PC-3 (cell line): ENCODE measurements at places on chromosomes 7 and 10. TPM values are rescaled to one million over a fixed set of nuclear protein-coding genes. Genes with fewer than 3 reads are reported as not detected.

GRCh38 chr10:71188201-71188600 is 24.2 kb upstream of the UNC5B start:
- no peak overlapping the region for H3K27ac ChIP-seq

GRCh38 chr10:81152656-81153055 is 615.0 kb downstream of the SH2D4B start:
- H3K27ac ChIP-seq = no peak overlapping the region
- H3K4me1 ChIP-seq = no peaks in the 10 kb centered on the region
- DNase-seq = no peak
- H3K36me3 ChIP-seq = no peaks in the 10 kb centered on the region
- no peak overlapping the region for H3K4me3 ChIP-seq
- H3K27me3 ChIP-seq = no peaks in the 10 kb centered on the region

DNA sequence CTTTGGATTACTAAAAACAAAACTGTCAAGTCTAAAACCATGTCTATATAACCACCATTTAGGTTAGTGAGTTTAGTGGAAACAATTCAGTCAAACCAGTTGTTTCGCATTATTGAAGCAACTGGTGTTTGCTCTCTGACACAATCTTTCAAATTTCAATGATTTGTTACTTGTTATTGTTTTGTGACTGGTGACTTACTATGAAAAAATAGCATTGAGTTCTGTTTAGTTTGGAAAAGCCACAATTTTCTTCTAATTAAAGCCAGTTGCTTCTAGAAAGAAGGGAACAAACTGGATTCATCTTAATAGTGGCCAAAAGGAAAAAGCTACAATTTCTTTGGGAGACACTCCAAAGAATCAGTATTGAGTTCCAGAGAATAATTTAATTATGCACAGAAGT is 30.4 kb downstream of the LAMB4 start:
- peak; percentile 59 for DNase-seq
- H3K4me3 ChIP-seq = no peak overlapping the region
- no peaks in the 10 kb centered on the region for H3K36me3 ChIP-seq

GRCh38 chr7:151210087-151210854 is at the start of gene H2BK1:
Gene H2BK1 (minus strand): TSS chr7:151210488. CDS start chr7:151210318, 170 bp downstream.
- no peak within 1 kb of the TSS for H3K4me3 ChIP-seq
- peaks cover 19% of the 10 kb centered on the region; the same call in 1 of the 2 replicates for H3K36me3 ChIP-seq
- H3K4me1 ChIP-seq = no peaks in the 10 kb centered on the region

The OR6B1 gene
- not detected in 2 replicates for total RNA-seq
